MCF 10A (cell line): ENCODE measurements at places on chromosomes 5 and 9. TPM values are rescaled to one million over a fixed set of nuclear protein-coding genes. Genes with fewer than 3 reads are reported as not detected.

Gene ESM1
- total RNA-seq: not detected in 2 replicates

Gene NR2F1-AS1
- total RNA-seq: 3.2 and 4.6 TPM in 2 replicates

Gene MEGF10
- not detected in 2 replicates for total RNA-seq

Gene BSPRY
- 0.17 and 0.21 TPM in 2 replicates for total RNA-seq

Gene NR6A1
- total RNA-seq: 0.91 and 2.0 TPM in 2 replicates

Gene NINJ1
- 51.0 and 64.7 TPM in 2 replicates for total RNA-seq

Gene RGS7BP
- not detected in 2 replicates for total RNA-seq

Gene SHC3
- total RNA-seq: 0.02 and 0.32 TPM in 2 replicates

Gene CNTNAP3
- total RNA-seq: 9.9 and 11.2 TPM in 2 replicates

Gene PCDHAC2
- 9.3 and 12.3 TPM in 2 replicates for total RNA-seq

Gene DDX31
- 28.5 and 28.8 TPM in 2 replicates for total RNA-seq

DNA sequence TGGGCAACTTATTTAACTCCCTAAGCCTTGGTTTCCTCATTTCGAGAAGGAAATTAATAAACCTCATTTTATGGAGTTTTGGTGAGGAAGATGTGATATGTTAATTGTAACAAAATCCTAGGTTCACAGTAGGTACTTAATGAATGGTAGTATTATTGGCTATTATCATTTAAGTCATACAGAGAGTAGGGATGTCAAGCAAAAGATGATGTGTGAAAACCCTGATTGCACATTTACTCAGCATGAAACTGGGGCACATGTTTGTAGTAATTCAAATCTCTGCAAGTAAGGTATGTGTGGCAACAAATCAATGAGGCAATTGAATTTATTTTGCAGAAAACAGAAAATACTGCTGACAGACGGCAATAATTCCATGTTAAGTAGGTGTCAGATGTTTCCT is 127.3 kb downstream of the CSNK1G3 start:
- no peak for DNase-seq

- DNase-seq: no peak
Measured at GRCh38 chr5:8253376-8253775, 384.4 kb downstream of the MTRR start.

GRCh38 chr9:121743441-121744001 is 92.1 kb downstream of the DAB2IP start:
- peak; percentile 86 for DNase-seq

DNA sequence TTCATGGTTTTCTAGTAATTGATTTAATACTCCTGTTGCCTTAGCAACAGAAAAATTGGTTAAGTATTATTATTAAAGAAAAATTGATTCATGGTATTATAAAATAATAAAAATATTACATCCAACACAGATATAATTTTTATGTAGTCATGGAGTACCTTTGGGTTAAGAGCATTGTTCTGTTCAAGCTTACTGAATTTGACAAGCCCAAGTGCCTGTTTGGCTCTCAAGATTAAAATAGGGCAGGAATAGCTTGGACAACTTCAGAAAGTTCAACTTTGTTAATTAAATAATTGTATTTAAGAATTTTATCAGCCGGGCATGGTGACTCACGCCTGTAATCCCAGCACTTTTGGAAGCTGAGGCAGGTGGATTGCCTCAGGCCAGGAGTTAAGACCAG is 82.0 kb downstream of the NIPBL start:
- DNase-seq: no peak

- DNase-seq: peak; percentile 97
Measured at GRCh38 chr5:93359296-93359959, 221.6 kb downstream of the NR2F1-AS1 start.

DNA sequence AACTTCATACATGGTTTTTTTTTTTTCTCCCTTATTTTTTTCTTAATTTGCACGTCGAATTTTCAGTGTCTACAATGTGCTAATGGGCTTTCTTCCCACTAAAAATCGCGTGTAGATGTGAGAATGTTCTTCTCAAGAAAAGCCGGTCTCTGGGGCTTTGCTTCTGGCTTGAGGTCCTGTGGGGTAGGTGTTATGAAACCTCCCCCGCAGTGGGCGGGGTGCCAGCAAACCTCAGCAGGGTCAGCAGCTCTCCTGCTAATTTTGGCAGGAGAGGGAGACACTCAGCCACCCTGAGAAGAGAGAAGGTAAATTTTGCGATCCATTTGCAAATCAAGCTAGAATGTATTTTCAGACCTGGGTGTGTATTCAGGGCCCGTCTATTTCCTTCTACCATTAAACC is 59.9 kb downstream of the NPR3 start:
- DNase-seq: no peak

- no peak for DNase-seq
Measured at GRCh38 chr5:142811866-142812557, 41.8 kb downstream of the ARHGAP26 start.

GRCh38 chr9:110837401-110838005 is 168.9 kb downstream of the MUSK start:
- DNase-seq: no peak

GRCh38 chr9:120711841-120712538 is 2.3 kb downstream of the MEGF9 start:
- DNase-seq: peak; percentile 51

DNA sequence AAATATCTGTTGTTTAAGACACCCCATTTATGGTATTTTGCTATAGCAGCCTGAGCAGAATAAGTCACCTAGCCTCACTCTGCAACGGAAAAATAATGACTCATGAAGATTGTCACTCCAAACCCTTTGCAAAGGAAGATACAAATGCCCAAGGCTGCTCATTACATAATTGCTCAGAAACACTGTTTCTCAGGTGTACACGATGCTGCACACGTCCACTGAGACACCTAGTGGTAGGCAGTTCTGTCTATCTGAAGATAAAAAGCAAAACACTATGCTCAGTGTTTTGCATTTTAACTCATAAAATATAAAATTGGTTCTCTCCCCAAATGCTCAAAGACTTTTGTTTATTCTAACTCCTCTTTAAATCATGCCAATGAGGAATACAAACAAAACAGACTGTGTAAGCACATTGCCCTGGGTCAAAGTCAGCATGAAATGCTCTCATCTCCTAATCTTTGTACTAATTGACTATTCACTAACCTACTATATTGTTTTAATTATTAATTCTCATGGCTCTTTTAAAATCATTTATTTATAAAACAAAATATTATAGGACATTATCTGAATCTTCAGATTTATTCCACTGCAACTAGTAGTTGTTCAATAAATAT is 7.7 kb upstream of the TSLP start:
- DNase-seq: peak; percentile 58

DNA sequence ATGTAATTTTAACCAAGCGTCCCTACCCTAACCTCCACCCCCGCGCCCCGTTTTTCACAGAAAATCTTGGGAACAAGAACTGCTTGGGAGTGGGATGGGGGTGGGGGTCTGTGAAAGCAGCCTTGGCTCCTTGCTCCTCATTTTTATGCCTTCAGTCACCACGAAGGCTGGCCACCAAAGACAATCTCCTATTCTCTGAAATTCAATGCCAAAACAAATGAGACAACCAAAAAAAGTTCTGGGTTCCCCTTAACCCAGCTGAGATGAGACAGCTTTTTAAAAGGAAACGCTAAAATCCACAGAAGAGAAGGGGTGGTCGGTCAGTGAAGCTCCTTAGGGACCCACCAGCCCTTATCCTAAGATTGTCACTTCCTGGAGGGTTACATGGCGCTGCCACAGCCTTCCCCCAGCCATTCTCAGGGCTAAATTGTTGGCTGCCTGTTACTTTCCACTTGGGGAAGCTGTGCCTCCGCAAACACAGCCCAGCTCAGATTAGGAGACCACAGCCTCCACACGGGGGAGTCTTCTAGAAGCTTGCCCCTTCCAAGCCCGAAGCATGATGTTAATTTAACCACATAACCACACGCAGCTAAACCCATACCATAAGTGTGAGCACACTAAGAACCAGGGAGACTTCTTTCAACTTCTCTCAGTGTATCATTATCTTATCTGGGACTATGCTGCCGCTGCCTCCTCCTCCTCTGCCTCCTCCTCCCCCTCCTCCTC is 136.3 kb downstream of the FOXD1 start:
- DNase-seq: no peak

DNA sequence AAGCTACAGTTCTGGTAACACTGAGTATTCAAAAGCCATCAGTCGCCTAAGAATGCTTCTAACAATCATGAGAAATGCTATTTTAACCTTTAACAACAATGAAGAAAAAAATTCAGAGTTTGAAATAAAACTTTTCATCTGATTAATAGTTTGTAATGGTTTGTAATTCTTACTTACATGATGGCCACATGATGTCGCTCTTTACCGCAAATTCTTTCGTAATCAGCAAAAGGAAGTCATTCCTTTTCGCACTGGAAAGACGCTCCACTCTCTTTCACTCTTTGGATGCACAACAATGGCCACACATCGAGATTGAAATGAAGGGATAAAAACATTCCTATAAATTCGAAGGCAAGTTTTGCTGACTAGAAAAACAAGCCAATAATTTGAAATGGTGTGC is at the start of gene PCDHA7:
PCDHA7 (plus strand) TSS at position 277 of the 400 bp plus-strand sequence; CDS start at position 392, 115 bp downstream.
- no peak for DNase-seq

DNA sequence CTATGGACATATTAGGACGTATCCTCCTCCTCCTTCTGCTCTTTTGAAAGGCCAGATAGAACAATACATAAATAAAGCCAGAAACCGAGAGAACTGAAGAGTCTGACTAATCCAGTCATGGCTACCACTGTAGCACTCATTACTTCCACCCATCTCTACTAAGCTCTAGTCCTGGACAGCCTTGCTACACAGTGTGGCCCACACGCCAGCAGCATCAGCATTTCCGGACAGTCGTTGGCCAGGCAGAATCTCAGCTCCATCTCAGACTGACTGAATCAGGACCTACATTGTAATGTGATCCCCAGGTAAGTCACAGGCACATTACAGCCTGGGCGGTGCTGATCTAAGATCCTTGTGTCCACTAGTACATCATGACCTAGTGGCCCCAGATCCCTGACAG is 182.9 kb downstream of the DRD1 start:
- DNase-seq: no peak

- no peak for DNase-seq
Measured at GRCh38 chr5:62631909-62632580, 53.4 kb downstream of the LRRC70 start.

- DNase-seq: peak; percentile 88
Measured at GRCh38 chr5:151684690-151685361, 1.9 kb downstream of the SPARC start.

DNA sequence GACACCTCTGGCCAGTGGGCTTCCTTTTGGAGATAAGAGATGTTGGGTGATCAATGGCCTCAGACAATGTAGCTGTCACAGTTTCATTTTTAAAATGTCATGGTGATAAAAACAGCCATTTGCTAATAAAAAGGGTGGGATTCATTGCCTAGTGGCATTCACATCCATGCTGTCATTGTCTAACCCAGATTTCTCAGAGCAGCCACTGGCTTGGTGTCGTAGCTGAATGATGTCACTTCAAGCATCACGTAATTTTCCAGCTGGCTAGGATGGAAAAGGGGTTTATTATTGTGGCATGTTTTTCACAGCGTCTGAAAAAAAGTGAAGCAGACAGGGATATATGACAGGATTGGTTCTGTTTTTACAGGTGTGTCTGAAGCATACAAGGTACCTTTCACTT is 184.7 kb downstream of the AOPEP start:
- no peak for DNase-seq

DNA sequence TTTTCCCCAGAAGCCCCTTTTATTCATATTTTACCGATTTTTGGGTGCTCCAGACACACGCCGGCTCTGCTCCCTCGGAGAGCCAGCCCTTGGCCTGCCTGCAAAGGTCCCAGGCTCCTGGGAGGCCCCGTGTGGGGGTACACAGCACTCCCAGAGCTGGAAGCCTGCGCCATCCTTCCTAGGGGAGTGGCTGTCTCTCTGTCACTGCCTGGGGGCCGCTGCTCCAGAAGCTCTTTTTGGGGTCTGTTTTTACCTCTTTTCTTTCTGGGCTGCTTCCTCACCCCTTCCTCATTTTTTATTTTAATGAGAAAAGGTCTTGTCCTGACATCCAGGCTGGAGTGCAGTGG is 119.1 kb upstream of the COL5A1 start:
- DNase-seq: no peak

DNA sequence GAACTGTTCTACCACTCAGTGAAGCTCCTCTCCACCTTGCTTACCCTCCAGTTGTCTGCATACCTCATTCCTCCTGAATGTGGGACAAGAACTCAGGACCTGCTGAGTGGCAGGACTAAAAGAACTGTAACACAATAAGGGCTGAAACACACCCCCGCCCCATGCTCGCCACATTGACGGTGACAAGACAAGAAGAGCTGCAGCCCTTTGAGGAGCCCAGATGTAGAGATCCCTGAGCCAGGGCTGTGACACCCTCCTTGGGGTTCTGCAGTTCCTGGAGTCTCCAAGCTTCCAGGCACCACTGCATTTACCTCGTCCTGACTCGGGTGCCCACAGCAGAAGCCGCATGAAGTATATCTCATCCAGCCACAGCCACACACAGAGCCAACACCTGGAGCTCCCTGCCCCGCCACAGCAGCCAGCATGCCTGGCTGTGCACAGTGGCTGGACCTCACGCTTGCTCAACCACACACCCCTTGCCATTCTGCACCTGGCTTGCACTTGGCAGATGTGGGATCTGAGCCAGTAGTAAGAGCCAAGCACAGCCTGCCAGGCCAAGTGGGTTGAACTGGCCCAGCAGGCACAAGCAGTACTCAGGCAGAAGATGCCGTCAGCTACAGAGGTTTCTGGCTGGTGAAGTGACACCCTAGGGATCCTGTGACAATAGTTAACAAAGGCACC is 166.1 kb downstream of the RNF180 start:
- no peak for DNase-seq

DNA sequence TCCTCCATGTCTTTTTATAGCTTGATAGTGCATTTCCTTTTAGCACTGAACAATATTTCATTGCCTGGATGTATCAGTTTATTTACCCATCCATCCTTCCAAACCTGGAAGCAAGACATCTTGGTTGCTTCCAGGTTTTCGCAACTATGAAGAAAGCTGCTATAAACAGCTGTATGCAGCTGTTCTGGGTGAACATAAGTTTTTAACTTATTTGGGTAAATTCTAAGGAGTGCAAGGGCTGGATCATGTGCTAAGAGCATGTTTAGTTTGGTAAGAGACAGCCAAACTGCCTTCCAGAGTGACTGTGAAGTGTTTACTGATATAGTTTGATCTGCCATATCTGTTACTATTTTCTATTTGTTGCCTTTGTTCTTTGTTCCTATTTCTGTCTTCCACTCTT is 58.5 kb downstream of the CSF2 start:
- no peak for DNase-seq
